DMS79 treated with DMSO at 0.1 percent for 48 hours (cell line): ENCODE measurements at places on chromosomes 7 and 10.

DNA sequence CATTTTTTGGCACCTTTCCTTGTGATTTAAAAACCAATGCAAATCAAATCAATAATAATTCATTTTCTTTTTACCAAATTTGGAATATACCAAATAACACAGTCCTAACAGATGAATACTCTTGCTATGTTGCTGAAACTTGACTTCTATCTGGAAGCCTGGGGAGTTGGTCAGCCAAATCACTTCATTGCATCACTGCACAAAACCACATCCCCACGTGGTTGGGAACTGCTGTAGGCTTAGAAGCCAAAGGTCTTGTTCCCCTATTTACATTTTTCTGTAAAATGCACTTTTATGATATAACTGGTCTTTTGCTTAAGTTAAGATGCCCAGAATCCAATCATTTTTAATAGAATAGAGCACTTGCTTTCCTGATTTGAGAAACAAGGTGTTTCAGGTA, 15.2 kb downstream of the GPR85 start:
- DNase-seq, result no peak

- DNase-seq, result no peak
Measured at GRCh38 chr10:43305876-43306275, 39.0 kb upstream of the RASGEF1A start.

DNA sequence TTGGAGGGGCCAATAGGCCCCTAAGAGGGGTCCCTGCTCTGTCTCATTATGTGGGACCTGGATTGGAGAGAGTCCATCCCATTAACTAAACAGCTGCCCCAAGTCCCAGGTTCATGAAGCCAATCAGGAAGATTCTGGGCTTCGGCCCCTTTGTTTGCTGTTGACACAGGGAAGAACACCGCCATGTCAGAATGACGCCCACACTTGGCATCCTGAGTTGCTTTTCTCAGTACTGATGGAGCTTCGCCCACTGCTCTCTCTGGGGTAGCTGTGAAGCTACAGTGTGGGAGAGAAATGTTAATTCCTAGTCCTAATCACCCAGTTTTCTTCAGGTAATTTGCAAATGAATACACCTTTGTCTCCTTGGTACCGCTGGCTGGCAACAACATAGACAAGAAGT, 264.7 kb downstream of the GLRX3 start:
- no peak for DNase-seq

DNA sequence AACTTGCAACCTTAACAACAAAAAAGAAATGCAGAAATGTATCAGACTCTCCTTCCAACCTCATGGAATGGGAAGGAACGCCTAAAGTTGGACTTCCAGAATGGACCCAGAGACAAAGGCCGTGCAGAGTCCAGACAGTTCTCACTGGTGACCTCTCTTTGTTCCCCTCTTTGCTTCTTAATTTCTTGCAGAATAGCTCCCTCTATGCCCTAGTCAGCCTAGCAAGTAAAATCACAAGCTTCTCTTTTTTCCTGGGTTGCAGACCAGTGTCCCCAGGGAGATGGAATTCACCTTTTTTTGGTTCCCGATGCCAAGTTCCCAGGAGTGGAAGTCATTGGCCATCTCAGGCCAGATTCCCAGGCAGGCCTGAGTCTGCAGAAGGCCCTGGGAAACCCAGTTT, 278.0 kb downstream of the CCSER2 start:
- DNase-seq, result peak; percentile 56

DNA sequence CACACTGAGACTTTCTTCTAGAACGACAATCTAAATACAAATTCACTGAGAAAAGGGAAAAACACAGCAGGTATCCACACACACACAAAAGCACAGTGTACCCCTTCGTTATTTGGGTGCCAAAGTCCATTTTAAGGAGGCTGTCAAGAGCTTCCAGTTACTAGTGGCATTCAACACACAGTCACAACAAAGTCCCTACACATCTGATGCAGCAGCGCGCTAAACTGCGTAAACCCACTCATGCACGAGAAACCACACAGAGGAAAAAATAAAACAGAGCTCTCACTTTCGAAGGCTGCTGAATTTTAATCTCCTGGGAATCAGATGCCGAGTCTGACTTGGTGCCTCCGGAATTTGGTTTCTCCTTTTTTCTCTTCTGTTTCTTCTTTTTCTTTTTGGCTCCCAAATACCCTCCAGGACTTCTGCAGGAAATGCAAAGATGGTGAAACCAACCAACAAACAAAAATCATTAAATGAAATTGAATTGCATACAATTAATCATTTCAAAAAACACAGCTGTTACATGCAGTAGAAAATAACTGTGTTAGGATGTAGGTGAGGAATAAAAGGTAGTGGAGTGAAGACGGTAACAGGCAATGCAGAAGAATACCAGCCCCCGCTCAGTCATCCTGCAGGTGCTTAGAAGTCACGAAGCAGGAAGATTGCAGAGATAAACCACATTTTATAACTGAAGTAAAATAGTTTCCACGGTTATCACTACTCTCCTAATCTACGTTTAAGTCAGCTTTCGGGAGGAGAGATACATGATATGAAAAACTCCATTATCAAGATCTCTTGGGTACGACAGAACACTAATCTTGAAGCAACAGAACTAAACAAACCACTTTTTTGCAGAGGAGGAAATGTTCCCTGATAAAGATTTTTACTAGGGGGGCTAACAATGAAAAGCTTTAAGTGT, 27.1 kb downstream of the NMT2 start:
- no peak for DNase-seq

- DNase-seq, result no peak
Measured at GRCh38 chr7:109763611-109764010, 1193.9 kb downstream of the DNAJB9 start.

DNA sequence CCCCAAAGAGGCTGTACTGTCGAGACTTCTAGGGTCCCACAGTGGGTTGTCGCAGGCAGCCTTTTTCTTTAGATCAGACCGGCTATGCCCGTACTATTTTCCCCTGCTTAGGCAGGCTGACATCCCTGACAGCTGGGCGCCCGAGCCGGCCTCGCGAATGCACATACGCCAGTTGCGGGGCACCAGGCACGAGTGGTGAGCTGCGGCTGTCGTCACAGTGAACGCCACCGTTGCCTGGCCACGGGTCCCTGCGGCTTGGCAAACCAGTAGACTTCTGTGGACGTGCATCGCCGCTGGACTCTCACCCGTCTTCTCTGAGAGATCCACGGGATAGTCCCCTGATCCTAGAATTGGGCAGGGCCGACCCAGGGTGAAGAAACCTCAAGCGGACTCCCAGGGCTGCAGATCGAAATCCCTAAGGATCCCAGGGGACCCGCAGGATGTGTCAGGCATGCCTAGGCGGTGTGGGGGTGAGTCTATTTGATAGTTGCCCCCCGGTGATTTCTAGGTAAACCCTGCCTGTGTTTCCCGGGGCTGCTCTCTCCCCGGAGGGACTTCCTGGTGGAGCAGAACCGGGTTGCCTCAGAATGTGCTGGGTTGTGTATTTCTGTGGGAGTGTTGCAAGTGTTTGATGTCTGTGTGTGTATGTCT, 33.0 kb upstream of the ZNF273 start:
- no peak for DNase-seq

DNA sequence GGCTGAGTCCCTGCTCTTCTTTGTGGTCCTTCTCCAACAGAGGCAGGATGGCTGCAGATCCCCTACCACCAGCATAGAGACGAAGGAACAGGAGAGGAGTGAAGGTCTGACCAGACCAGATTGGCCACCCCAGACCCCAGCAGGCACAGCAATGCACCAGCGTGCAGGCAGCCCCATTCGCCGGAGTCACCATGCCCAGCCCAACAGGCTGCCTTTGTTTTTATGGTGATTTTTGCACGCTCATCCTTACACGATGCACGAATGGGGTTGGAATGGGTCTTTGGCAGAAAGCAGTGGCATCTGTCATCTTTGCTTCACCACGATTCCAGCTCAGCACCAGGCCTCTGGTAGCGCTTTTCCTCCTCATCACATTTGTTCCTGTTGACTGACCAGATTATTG, 427.6 kb downstream of the INHBA start:
- DNase-seq, result no peak

GRCh38 chr10:11026773-11027172, 9.1 kb downstream of the CELF2 start:
- DNase-seq, result no peak

DNA sequence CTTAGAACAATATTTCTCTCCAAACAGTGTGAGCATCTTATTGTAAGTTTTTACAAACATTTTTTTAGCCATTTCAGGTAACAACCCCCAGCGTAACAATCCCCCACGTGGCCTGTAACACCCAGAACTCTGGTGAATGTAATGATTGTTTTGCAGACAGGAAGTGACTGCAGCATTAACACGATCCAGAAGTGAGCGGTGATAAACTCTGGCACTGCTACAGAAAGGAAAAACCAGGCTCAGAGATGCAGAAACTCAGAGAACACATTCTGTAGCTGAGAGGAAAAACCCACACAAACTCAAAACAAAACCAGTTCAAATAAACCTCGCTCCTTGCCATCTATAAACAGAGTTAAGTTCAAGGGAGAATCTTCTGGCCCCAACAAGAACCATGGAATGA, 285.7 kb downstream of the FGFR2 start:
- no peak for DNase-seq

DNA sequence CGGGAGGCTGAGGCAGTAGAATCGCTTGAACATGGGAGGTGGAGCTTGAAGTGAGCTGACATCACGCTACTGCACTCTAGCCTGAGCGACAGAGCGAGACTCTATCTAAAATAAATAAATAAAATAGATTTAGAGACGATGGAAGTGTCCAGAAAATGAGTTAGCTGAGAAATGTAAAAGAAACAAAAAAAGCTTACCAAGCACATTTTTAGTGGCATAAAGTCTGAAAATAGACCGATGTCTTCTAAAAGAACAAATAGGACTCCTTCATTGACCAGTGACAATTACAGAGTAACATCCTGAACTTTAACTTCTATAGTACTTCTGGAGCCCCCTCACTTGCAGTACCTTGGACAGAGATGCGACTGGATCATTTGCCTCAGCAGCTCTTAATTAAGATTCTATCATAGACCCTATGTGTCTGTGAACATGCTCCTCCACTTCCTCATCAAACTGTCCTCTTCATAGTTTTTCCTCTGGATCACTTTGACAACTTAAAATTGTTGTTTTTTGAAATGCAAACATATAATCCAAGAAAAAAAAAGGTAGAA, 25.2 kb upstream of the SRPK2 start:
- DNase-seq, result no peak

- DNase-seq, result no peak
Measured at GRCh38 chr7:47028284-47028683, 553.6 kb downstream of the TNS3 start.
